Substantia nigra (tissue), 51 donors: ENCODE measurements at places on chromosomes 1 and 21.

DNA sequence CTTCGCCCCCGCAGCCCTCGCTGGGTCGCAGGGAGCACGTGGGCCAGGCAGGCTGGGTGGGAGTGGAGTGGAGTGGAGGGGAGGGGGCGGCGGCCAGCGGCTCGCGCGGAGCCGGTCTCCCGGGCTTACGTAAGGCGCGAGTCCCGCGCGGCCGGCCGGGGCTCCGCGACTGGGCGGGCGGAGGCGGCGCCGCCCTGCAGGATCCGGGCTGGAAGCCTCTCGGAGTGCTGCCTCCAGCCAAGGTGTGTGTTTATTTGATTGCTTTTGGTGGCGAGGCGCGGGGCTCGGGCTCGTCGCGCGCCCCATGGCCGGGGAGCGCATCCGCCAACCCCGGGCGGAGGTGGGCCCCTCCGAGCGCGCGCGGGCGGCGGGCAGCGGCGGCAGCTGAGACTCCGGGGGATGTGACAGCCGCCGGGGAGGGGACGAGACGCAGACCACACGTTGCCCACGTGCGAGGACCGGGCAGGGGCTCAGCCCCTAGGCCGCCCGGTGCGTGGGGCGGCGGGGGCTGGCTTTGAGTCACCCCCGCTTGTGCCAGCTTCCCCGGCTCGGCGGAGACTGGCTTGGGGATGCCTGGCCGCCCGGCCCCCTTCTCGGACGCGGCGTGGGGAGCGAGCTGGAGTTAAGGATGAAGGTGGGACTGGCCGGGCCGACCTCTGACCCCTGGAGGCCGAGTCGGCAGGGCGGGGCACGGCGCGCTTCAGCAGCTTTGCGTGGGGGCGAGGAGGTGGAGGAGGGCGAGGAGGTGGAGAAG lies 402 bp upstream of the AK4 start:
- peak; percentile 18 for DNase-seq

DNA sequence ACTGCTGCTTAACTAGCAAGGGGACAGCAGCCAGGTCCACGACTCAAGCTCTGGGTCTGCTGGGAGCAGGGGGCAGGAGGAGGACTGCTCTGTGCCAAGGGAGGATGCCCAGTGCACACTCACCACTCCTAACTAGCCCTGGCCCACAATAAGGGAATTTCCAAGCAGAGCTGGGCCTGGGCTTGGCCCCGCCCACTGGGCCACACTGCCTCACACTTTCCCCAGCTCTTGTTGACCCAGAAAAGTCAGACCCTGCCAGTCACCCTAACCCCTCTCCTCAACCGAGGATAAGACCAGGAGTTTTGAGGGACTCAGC lies 18.7 kb downstream of the SLC9A1 start:
- no peak for DNase-seq

DNA sequence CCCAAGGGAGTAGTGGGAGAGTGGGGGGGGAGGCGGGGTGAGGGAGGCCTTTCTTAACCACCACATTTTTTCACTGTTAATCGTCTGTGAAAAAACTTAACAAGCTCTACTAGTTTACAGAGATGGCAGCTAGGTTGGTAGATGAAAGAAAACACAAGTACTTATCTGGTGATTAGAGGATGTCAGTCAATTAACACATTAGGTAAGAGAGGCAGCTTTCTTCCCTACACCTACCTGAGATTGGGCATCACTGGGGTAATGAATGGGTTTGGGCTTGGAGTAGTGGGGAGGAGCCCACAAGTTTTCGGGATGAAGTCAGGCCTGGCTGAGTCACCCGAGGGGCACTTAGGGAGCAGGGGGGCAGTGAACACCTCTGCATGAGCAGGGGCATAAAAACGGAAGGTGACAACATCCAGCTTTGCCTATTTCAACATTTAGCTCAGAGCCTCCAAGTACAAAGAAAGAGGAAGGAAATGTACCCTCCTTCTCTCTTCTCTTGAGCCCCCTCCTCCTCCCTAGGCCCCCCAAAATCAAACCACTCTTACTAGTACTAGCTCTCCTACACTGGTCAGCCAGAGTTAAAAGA lies 2.5 kb downstream of the LBR start:
- no peak for DNase-seq

- DNase-seq, result no peak
These were observed 43.5 kb upstream of the MROH9 start for GRCh38 chr1:170891872-170892271.

DNA sequence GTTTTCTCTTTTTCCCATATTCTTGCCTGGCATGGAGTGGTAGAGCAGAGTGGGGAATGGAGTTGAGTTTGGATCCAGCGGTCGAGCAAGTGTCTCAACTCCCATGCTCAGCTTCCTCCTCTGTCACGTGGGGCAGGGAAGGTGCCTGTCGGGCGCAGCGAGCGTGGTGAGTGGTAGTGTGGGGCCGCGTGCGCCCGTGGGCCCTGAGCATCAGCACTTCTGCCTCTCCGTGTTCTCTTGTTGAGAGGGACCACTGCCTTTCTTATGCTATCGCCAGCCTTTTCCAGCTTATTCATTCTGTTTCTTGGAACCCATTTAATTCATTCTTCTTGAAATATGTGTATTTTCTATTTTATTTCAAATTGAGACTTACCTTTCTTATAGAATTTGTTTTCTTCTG lies 65.1 kb downstream of the ADARB1 start:
- no peak for DNase-seq

DNA sequence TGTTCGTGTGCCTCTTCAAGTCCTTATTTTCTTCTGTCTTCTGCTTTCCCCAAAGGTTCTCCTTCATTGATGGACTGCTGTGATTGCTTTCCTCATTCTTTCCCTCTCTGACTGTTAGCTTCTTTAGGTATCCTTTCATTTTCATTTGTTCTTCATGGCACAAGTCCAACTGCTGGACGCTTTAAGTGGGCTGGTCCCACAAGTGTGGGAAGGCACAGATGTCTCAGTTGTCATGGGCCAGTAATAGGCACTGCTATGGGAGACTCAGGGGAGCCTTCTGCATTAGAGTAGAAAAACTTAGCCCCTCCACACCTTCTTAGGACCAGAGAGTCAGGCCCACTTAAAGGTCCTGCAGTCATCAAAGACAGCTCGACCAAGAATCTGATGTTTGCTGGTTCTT lies 122.3 kb upstream of the C1orf105 start:
- no peak for DNase-seq

DNA sequence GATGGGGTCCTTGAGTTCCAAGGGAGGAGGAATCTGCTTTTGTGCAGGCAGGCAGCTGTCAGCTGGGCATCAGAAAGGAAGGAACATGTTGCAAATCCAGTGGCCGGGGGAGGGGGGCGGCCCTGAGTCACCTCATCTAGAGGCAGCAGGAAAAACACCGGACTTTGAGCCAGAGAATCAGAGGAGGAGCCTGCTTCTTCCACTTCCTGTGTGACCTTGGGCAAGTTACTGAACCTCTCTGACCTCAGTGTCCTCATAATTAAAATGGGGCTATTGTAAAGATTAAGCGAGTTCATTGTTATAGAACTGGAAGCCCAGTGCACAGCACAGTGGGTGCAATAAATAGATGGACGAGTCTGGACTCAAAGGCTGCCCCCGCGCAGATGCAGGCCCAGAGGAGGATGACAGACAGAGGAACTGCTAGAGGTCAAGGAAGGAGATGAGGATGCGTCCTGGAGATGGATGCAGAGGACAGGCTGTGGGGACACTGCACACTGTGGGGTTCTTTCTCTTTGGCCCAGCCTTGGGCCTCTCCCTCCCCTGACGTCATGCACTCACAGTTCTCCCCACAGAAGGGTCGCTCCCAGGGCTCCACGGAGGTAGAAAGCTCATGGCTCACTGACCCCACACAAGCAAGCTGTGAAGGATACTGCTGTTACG lies 714.3 kb downstream of the MATN1 start:
- DNase-seq, result no peak

DNA sequence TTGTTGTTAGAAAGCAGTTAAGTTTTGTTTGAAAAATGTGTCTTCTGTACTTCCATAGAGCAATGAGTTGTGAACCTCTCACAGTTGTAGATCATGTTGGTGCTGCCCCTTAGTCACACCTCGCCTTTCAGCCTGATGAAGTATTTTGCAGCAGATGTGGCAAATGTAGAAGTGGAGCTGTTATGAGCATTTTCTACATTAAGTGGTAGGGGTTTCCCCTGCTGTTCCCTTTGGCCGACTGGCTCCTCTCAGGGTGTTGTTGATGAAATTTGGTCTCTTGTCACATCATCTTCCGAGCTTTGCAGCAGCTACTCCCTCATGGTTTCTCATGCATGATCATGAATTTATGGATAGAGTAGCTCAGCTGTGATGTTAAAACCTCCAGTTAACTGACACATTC lies 33.6 kb upstream of the DENND1B start:
- no peak for DNase-seq

- peak; percentile 85 for DNase-seq
These were observed 8.7 kb downstream of the ACAP3 start for GRCh38 chr1:1298861-1299685.
